Inflammatory macrophage treated with lipopolysaccharide for 1 hour (primary cell): ENCODE measurements at places on chromosomes 1 and 21.

GRCh38 chr1:245153552-245154428 is 995 bp upstream of the KIF26B start:
- peak; percentile 14 for DNase-seq

DNA sequence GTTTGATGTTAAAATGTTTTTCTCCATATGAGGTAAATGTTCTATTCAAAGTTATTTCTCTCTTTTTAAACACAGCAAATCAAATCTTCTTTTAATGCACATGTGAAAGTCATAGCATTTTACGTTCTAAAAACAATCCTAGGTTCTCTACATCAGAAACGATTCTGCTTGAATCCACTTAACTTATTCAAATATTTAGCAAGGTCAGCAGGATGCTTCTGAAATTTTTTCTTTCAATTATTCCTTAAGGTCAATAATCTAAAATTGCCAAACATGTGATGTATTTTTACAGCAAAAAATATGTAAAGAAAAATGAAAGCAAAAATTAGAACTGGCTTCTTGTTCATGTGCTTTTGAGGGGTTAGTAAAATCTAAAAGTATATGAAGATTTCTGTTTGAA is 106.7 kb downstream of the TM2D1 start:
- DNase-seq: no peak

DNA sequence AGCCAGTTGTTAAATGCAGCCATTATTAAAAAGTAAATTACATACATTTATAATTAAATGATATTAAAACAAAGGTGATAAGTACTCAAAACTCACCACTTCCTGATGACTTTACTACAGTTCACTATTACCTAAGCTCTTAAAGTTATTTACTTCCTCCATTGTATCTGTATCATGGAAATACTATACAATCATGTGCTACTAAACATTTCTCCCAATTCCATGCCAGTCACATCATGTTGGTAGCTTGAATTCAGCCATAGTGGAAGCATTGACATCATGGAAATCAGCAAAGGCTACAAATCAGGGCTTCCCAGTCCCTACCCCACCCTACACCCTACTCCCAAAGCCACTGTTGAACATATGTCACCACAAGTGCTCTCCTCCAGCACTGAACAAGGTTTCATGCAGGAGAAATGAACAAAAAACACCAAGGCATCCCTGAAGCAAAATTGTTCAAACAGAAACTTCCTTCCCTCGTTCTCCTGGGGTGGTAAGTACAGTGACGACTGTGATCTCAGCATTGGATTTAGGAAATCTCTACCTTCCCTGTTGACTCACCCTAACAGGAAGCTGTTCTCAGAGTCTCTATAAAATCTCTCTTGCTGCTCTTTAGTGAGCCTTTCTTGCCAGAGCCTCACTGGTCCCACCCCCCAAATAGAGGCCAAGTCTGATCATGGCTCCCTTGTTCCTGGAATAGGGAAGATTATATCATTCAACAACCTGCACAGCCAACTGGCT is 12.7 kb downstream of the VSIG8 start:
- DNase-seq: peak; percentile 71

DNA sequence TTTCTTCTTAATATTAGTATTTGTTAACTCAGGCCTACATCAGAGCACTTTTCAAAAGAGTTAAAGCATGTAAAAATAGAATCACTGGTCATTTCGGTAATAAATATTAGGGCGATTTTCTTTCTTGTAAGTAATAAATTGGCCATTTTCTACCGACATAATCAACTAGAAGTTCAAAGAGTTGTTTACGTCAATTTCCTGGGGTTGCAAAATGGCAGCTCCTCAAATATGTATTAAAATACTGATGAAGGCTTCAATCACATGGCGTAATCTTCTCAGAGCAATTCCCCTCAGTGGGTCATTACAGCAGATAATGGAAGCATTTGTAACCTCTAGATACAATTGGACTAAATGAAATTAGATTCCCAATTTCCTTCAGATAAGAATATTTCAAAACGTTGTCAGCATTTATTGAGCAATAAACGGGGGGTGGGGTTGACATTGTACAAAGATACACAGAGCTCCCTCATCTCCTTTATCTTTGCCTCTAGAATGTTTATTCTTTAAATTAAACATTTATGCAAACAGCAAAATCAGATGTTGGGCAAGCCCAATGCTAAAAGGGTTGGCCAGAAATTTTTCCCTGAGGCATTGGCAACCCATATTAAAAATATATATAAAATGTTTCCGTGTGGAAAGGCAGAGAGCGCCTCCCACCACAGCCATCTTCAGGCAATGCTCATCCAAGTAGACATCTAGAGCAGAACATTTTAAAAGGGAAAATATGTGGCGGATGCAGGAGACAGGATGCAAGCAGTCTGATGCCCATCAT is 240.6 kb downstream of the NCAM2 start:
- DNase-seq: no peak

DNA sequence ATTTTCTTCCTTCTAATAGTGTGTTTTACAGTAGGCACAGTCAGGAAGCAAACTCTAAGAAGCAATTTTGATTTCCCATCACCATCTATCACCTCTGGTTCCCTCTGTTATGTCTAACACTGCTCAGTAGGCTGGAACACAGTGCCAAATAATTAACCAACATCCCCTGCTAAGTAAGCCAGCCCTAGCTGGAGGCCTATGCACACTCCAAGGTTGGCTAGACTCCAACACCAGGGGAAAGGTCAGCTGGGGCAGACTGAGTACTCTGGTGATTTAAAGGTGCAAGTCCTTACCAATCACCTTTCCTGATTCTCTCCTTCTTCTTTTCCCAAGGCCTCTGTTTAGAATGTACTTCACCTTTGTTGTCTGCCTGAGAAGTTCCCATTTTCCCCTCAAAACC is 46.5 kb upstream of the BEND5 start:
- no peak for DNase-seq

GRCh38 chr1:241457421-241457820 is 62.1 kb downstream of the FH start:
- no peak for DNase-seq

GRCh38 chr1:84693005-84693404 is 2.7 kb upstream of the SSX2IP start:
- DNase-seq: peak; percentile 20

DNA sequence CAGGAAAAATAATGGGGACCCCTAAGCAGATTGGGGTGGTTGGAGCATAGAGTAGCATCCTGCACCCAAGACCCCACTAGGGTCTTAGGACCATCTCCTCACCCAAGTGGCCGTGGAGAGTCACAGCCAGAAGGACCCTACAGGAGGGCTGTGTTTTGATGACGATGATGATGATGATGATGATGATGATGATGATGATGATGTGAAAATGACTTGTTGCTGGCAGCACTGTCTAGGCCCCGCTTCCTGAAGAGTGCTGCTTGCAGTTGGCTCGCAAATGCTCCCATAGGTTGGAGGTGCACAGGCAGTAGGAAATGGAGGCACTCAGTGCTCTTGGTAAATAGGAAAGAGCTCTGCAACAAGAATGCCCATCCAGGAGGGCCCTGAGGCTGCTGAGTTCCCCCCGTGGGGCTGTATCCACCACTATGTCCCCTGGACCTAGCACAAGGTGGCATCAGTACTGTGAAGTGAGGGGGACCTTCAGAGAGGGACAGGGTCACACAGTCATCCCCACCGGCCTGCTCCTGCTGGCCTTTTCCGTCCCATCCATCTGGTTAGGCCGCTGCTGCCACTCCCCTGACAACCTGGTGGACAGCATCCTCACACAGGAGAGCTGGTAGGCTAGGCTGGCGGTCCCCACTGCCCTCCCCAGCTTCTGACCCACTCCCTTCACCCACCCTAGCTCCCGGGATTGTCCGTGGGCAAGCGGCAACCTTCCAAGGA is 139.6 kb downstream of the FOXD2 start:
- no peak for DNase-seq

GRCh38 chr21:36297406-36297937 is 22.5 kb upstream of the MORC3 start:
- DNase-seq: peak; percentile 51

DNA sequence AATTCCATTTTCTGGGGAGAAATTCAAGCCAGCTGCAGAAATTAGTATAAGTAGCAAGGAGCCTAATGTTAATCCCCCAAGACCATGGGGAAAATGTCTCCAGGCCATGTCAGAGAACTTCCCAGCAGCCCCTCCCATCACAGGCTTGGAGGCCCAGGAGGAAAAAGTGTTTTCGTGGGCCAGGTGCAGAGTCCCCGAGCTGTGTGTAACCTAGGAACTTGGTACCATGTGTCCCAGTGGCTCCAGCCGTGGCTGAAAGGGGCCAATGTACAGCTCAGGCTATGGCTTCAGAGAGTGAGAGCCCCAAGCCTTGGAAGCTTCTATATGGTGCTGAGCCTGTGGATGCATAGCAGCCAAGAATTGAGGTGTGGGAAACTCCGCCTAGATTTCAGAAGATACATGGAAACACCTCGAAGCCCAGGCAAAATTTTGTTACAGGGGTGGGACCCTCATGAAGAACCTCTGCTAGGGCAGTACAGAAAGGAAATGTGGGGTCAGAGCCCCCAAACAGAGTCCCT is 286.3 kb downstream of the MATN1 start:
- DNase-seq: no peak

DNA sequence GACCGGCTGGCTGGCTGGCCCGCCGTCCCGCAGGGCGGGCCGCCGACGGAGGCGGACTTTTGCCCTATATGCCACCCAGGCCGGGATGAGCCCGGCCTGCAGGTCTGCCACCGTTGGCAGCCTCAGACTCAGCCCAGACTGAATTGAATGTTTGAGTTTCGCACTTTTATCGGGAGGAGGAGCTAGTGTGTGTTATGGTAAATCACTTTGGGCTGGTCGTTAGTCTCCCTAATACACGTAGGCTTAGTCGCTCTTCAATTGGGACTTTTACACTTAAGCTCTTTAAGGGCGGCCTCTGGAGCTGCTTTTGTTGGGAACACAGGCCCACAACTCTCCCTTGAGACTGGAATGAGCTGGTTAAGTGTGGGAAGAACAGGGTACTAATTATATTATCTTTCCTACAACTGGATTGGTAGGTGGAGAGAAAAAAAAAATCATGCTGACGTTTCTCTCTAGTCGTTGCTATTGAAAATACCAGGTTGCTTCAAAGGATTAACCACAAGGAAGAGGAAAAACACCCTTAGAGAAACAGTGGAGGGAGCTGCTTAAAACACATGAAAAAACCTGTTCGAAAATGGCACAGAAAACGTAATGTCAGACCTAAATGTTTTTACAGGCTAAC is 1.4 kb upstream of the IRF2BP2 start:
- DNase-seq: peak; percentile 66

GRCh38 chr1:218516526-218516925 is 171.4 kb downstream of the TGFB2 start:
- DNase-seq: no peak

- no peak for DNase-seq
Observed at GRCh38 chr1:8651236-8651890, 166.1 kb downstream of the RERE start.

DNA sequence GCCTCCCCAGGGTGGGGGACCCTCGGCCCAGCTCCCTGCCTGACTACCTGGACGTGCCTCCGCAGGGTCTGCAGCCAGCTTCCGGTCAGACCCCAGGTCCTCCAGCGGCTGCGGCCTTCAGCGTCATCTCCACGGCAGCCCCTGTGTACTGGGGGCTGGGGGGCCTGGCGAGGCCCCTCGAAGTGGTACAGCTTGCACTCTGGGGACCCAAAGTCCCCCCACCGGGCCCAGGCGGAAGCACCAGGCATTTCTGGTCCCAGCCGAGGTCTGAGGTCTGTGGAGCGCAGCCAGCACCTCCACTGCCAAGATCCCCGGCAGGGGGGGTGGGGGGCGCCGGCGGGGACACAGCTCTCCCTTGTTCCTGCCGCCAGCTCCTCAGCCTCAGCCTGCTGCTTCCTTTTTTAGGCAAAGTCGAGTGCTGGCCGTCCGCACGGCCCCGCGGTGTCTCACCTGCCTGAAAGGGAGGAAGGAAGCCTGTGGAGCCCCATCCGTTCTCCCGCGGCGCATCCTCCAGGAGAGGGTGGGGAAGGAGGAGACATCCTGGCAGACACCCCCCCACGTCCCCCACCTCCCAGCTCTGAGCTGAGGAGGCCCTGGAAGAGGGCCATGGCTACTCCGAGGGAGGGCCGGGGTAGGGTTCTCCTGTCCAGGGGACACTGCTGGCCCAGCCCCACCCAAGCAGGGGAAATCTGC is 1.2 kb upstream of the VWA1 start:
- DNase-seq: no peak

GRCh38 chr1:33821291-33821690 is 42.6 kb upstream of the HMGB4 start:
- no peak for DNase-seq

- peak; percentile 19 for DNase-seq
Observed at GRCh38 chr1:235063068-235063765, 65.4 kb downstream of the TOMM20 start.

DNA sequence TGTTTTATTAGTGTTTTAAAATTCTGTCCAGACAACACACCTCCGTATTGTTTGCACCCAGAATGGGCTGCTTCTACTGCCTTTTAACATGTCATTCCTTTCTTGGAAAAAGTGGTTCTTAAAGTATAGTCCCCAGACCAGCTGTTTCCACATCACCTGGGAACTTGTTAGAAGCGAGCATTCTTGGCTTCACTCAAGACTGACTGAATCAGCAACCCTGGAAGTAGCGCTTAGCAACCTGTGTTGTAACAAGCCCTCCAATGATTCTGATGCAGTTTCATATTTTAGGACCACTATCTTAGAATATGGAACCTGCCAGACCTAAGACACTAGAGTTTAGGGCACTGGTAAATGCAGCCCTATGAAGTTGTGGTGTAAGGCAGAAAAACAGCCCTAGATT is 6.0 kb upstream of the PPIE start:
- no peak for DNase-seq

GRCh38 chr1:41418857-41419583 is 57.8 kb downstream of the FOXO6 start:
- peak; percentile 57 for DNase-seq

GRCh38 chr1:1559066-1559465 is 15.6 kb downstream of the SSU72 start:
- DNase-seq: no peak

- no peak for DNase-seq
Observed at GRCh38 chr1:20551945-20552727, at the start of gene FAM43B. Gene FAM43B (plus strand): TSS chr1:20552573. CDS start chr1:20552974, 401 bp downstream.

- DNase-seq: no peak
Observed at GRCh38 chr1:119254067-119254720, 113.7 kb upstream of the WARS2 start.

DNA sequence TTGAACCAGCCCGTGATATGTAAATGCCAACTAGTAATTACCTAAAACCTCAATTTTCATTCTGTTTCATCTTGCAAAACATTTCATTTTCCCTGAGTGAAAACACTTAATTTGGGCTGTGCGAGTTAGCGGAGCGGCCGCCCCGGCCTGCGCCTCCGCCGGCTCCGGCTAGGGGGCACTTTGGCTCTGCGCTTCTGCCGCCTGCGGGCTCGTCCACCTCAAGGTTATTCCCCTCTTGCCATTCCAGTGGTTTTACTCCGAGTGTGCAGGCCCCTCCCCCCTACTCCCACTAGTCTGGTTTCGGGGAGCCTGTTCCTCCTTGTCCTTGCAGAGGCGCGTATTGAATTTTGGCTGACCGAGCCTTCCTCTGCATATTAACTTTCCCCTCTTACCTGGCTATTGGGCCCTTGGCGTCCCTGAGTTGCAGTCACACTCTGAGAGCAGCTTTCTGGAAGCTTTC is 55.6 kb downstream of the PEX14 start:
- peak; percentile 72 for DNase-seq

- no peak for DNase-seq
Observed at GRCh38 chr1:111600886-111601386, 18.7 kb upstream of the RAP1A start.

GRCh38 chr1:204013052-204013451 is 59.9 kb upstream of the SOX13 start:
- no peak for DNase-seq
